ENCODE measurements at places on chromosomes 5 and 9. TPM values are rescaled to one million over a fixed set of nuclear protein-coding genes. Genes with fewer than 3 reads are reported as not detected.

PCDHGA2 gene
- 0.46 TPM for polyA plus RNA-seq

MRPS2 gene
- polyA plus RNA-seq: 35.5 TPM

PCDHB7 gene
- polyA plus RNA-seq: 0.11 TPM

MCIDAS gene
- 0.11 TPM for polyA plus RNA-seq

SLC22A5 gene
- polyA plus RNA-seq: 25.4 TPM

TRAF1 gene
- 21.7 TPM for polyA plus RNA-seq

SPRY4 gene
- polyA plus RNA-seq: 2.0 TPM

SLC9A3 gene
- polyA plus RNA-seq: 1.9 TPM

SLC25A2 gene
- polyA plus RNA-seq: 0.16 TPM

NR5A1 gene
- polyA plus RNA-seq: 0.46 TPM

DCTN4 gene
- 30.5 TPM for polyA plus RNA-seq

GPRIN1 gene
- 0.82 TPM for polyA plus RNA-seq

C5orf22 gene
- polyA plus RNA-seq: 16.6 TPM

IFNA21 gene
- polyA plus RNA-seq: 0.02 TPM
